ENCODE measurements at places on chromosomes 1 and 21. TPM values are rescaled to one million over a fixed set of nuclear protein-coding genes. Genes with fewer than 3 reads are reported as not detected.

Gene CLSTN1
- 72.3 TPM for total RNA-seq

Gene SLC1A7
- 0.68 TPM for total RNA-seq

Gene MEGF6
- 57.1 TPM for total RNA-seq

Gene FCN3
- 1,125 TPM for total RNA-seq

Gene AMY1A
- 5.8 TPM for total RNA-seq

Gene CTTNBP2NL
- 56.3 TPM for total RNA-seq

Gene GJA5
- total RNA-seq: 44.5 TPM

Gene STK40
- 74.2 TPM for total RNA-seq

Gene MPZ
- total RNA-seq: 4.0 TPM

Gene GJA8
- total RNA-seq: not detected

Gene SPATA45
- total RNA-seq: not detected

Gene DNAI4
- total RNA-seq: 19.9 TPM

Gene SPRR1B
- not detected for total RNA-seq

Gene OR10Z1
- not detected for total RNA-seq

Gene RIMKLA
- 7.1 TPM for total RNA-seq

Gene GNG12
- 43.3 TPM for total RNA-seq

Gene KRTCAP2
- total RNA-seq: 173 TPM

Gene TMCO4
- total RNA-seq: 26.3 TPM

Gene TPR
- total RNA-seq: 79.2 TPM

Gene HSD3B2
- total RNA-seq: not detected

Gene IL20
- not detected for total RNA-seq

Gene ZSWIM5
- total RNA-seq: 3.6 TPM

Gene CD48
- total RNA-seq: 26.3 TPM

Gene CFHR1
- 0.74 TPM for total RNA-seq

Gene PIGR
- total RNA-seq: 813 TPM

Gene SYNC
- total RNA-seq: 14.5 TPM

Gene KCNJ15
- total RNA-seq: 62.7 TPM

Gene RNF186
- total RNA-seq: not detected

Gene TSACC
- total RNA-seq: not detected

Gene TMEM52
- total RNA-seq: 1.4 TPM

Gene LRRC52
- total RNA-seq: 0.44 TPM

Gene FNDC10
- total RNA-seq: 7.7 TPM

Gene LCE2B
- not detected for total RNA-seq

Gene S100A16
- total RNA-seq: 52.3 TPM

Gene TSSK3
- 2.1 TPM for total RNA-seq

Gene CELA3A
- not detected for total RNA-seq

Gene CFAP298
- total RNA-seq: 35.7 TPM

Gene FLG2
- not detected for total RNA-seq

Gene JUN
- total RNA-seq: 118 TPM

All from lower lobe of right lung (tissue), 2 donors.